ENCODE measurements at places on chromosomes 2 and 18.

- no peak for DNase-seq
Observed at GRCh38 chr18:28108814-28109213, 68.1 kb downstream of the CDH2 start.

DNA sequence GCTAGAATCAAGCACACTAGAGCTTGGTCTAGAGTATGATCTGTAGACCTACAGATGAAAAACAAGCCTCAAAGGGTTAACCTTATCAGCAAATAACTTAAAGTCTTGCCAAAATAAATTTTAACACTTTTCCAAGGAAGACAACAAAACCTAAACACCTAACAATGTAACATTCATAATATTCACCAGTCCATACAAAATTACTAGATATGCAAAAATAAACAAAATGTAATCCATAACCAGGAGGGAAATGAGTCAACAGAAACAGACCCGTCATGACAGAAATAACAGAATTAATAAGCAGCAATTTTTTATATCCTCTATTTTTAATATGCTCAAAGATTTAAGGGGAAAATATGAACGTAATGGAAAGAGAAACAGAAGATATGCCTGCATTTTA is 36.1 kb downstream of the TRAK2 start:
- no peak for DNase-seq

GRCh38 chr2:207792244-207792785 is 22.6 kb upstream of the FZD5 start:
- no peak for DNase-seq

DNA sequence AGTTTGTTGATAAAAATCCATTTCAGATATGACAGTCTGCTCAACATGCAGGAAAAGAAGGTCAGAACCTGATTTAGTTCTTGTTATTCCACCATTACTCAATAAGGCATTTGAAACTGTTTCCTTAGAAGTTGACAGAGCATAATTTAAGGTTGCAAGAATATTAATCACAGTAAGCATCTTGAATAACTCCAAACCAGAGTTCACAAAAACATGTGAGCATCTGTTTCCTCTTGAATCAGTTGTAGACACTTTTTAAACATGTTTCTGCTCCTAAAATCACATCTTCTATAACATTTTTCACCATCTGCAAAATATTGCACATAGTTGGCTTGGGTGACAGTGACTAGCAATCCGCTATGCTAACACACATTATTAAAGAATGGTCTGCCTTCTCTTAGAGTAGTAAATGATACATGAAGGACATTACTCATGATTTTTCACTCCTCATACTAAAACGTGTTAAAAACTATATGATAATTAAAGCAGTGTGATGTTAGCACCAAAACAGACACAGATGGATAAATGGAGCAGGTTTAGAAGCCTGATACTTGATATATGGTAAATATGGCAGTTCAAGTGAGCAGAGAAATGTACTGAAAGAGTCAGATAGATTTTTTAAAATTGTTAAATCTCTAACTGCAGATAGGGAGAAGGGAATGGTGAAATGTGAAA is 30.3 kb downstream of the AKAIN1 start:
- no peak for DNase-seq

- no peak for DNase-seq
Observed at GRCh38 chr18:43525169-43525568, 247.9 kb upstream of the SYT4 start.

- DNase-seq, result no peak
Observed at GRCh38 chr18:55346961-55347740, 240.8 kb downstream of the TCF4 start.

DNA sequence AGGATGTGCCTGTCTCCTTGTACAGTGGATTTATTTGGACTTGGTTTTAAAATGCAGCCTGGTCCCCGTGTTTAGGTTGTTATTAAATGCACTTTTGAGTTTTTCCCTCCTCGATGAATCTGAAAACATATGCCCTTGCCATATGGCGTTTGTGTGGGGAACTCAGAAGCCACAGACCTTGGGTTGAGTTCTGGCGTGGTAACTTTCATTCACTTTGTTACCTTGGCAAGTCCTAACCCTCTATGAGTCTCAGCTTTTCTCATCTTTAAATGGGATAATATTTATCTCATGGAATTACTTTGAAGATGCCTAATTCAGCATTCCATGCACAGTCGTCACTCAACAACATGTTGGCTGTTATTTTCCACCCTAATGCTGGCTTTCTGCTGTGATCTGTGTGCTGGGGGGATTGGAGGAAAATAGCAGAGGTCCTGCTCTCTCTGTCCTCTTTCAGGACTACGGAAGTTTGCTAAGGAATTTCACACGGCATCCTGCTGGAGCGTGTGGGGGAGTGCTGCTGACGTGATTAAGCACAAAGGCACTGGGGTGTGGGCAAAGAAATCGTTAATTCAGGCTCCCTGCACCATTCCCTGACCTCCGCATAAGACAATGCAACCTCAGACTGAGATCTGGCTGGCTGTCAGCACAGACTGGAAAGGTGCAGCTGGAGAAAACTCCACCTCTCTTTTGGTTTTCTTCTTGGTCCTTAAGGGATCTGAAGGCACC is 61.7 kb downstream of the LDLRAD4 start:
- DNase-seq, result no peak

DNA sequence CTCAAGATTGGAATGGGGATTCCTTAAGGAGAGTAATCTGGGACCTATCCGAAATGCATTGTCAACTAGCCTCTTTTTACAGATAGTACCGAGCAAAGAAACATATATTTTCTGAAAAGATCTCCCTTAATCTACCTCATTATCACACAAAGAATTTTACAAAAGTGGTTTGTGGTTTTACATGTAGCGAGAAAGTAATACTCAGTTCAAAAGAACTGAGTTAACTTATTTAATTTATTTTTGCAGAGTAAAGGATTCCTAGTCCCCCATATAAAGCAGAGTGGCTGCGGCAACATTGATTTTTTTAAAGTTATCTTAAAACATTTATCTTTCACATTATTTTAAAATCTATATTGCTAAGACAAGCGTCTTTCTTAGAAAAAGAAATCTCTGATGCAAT is 15.9 kb upstream of the SOS1 start:
- DNase-seq, result no peak

DNA sequence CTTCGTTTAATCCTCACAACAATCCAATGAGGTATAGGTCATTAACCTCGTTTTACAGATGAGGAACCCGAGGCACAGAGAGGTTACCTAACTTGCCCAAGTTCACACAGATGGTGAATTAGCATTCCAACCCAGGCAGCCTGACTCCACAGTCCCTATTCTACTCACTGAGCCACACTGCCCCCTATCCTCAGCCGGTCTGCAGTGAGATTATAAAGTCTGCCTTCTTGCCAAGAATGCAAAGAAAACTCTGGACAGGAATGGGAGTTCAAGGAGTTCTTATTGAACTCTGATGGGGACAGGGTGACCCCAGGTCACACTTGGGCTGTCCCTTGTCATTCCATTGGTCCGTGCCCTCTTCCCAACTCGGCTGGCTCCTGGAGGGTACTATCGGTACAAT is 118.1 kb upstream of the MSH6 start:
- DNase-seq, result no peak

GRCh38 chr2:41965909-41966295 is 81.9 kb upstream of the PKDCC start:
- no peak for DNase-seq

DNA sequence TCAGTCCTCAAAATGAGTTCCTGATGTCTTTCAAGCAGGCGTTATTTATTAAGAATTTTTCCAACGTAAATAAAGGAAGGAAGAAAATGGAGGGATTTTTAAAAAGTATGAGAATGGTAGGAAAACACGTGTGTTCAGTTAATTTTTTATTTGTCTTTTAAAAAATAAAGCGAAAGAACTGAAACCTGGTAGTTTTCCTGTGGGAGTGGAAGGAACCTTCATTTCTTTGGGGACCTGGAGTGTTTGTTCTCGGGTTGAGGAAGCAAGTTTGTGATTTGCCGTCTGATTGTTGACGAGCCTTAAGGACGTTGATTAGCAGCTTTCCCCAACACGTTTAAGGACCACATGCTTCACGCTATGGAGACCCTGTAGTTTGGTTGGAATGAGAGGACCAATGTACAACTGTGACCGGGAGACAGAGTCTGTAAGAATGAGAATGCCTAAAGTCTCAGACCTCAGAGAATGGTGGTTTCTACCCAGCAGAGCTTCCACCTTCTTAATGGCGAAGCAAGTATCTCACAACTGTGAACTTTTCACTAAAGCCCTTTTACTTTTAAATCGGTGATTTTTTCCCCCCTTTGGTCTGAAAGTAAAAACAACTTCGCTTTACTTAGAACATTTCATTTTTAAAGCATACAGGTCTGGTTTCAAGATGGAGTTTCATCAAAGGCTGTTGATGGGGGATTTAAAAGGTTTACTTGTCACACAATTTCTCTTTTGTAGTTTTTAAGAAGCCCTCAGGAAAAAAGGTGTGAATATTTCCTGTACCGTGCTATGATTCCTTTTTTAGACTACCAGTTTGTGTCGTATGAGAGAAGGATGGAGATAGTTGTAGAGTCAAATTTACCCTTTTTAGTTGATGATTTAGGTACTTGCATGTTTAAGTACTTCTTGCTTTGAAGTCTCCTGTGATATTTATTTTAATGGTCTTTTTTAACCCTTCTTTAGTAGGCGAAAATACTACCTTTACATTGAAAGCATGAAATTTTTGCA is 1.4 kb downstream of the TTC39C start:
- no peak for DNase-seq

- no peak for DNase-seq
Observed at GRCh38 chr2:8121826-8122513, 559.9 kb upstream of the ID2 start.

- DNase-seq, result no peak
Observed at GRCh38 chr2:200613692-200614091, 27.9 kb downstream of the AOX1 start.

Data from activated CD4-positive, alpha-beta T cell treated with anti-CD3 and anti-CD28 coated beads for 48 hours (primary cell).